ENCODE measurements at places on chromosomes 16 and 17.

DNA sequence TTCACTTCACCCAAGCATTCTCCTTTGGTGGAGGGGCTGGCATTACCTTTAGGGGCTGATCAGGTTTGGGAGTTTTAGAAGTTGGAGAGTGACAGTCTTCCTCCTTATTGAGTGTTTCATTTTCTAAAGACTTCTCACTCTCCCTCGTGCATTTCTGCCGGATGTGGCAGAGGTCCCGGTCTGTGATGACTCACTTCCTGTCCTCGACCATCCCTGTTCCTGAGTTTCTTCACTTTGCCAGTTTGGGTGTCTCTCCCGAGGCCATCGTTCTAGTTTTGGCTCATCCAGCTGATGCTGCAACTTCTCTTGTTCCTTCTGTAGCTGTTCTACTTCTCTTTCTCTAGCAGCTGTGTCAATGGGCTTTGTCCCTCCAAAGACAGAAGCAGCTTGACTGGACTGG, 104.3 kb downstream of the PHKB start:
- peak; percentile 98 for DNase-seq

DNA sequence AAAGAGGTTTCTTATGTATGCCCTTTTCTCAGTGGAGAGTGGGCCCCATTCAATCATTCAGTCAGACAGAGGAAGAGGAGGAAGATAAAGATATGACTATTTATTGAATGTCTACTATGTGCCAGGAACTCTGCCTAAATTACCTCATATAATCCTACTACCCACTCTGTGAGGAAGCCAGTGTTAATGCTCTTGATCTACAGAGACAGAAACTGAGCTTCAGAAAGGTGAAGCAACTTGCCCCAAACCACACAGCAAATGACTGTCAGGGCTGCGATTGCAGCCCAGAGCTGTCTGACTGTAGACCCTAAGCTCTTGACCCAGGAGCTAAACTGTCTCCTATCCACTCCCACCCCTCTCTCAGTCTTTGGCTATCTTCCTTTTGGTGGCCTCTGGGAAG, 8.4 kb downstream of the SRCIN1 start:
- peak; percentile 72 for DNase-seq

- no peak for DNase-seq
Measured at GRCh38 chr16:50519001-50519400, 29.2 kb upstream of the NKD1 start.

DNA sequence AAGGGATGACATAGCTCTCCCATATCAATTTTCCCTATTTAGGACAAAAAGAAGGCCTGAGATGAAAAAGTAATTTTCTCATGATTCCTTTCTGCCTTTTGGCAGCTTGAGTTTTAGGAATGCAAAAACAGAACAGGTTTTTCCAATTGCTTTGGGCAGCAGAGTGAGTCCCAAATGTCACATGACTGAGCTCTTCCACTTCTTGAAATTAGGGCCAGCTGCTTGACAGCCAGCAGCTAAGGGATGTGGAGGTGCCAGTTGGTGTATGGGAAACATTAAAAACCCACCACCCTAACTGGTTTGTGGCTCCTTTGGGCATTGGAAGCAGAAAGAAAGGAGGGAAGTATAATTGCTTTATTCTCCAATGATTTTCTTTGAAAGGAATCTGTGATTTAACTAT, 133.8 kb upstream of the FAM20A start:
- no peak for DNase-seq

DNA sequence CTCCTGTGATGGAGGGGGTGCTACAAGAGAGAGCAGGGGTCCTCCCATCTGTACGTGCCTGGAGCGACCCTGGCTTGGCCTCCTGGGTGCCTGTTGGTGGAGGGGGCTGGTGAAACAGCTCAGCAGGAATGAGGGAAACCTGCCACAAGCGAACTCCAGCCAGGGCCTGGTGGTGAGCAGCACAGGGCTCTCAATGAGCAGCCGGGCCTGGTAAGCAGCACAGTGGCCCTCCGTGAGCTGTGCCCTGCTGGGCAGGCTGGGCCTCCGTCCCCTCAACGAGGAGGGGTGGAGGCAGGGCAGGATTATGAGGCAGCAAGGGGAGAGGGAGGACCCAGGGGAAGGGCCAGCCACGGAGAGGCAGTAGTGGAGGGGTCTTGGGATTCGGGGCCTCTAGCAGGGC, 101.9 kb downstream of the SDK2 start:
- DNase-seq, result no peak

DNA sequence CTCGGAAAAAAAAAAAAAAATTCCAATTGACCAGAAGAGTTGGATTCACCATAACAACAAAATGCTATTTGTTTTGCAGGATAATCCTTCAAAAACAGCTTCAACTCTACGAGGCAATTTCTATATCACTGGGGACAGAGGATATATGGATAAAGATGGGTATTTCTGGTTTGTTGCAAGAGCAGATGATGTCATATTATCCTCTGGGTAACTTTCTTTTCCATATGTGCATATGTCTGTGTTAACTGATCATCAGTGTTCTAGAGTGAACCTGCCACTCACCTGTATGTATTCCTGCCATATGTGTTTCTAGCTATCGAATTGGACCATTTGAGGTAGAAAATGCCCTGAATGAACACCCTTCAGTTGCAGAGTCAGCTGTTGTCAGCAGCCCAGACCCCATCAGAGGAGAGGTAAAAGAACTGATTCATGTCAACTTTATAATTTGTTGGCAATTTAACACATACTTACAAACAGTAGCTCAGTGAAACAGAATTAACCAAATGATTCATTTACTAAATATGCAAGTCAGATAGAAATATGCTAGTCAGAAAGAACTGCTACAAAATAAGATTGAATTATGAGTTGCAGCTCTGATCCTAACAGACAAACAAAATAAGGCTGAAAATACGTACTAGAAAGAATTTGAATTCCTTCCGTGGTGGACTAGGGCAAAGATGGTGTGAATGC, 14.2 kb downstream of the ERI2 start:
- no peak for DNase-seq

GRCh38 chr16:35733971-35734702, 2274.7 kb downstream of the TP53TG3F start:
- no peak for DNase-seq

- no peak for DNase-seq
Measured at GRCh38 chr17:38324772-38325171, 19.0 kb downstream of the GPR179 start.

GRCh38 chr17:29331708-29332085, 37.7 kb upstream of the NUFIP2 start:
- DNase-seq, result no peak

GRCh38 chr17:76309461-76309860, 1.4 kb upstream of the QRICH2 start:
- no peak for DNase-seq

- DNase-seq, result no peak
Measured at GRCh38 chr16:24700549-24701392, 28.7 kb upstream of the TNRC6A start.

DNA sequence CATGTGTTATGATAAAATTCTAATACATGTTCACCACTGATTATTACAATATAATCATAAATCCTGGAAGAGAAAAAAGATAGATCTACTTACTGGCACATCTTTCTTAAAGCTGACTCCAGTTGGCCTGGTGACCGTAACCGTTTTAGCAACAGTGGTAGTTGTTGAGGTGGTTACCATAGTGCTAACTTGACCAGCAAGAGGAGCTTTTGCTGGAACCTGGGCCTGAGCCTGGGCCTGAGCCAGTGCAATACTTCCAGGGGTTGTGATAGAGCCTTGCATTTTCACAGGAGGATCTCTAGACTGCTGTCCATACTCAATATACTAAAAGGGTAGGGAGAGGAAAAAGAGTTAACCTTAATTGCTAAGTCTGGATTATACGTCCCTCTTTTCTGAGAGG, 36.2 kb downstream of the SETD6 start:
- no peak for DNase-seq

- peak; percentile 88 for DNase-seq
Measured at GRCh38 chr17:76252040-76252954, 12.0 kb upstream of the RNF157 start.

DNA sequence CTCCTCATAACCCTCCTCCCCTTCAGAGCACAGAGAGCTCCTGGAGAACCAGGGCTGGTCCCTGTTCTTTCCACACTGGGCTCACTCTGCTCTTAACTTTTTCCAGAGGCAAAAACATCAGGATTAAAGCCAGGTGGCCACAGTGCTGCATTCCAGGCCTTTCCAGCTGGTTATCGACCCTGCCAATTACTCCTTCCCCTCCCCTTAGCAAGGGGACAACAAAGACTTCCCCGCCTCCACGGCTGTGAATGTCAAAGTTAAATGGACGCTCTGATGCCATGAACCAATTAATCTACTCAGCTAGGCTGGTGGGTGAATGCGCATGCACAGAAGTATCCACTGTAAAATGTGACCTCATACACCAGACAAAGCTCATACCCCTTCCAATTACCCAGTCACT, 23.1 kb downstream of the ACLY start:
- DNase-seq, result no peak

DNA sequence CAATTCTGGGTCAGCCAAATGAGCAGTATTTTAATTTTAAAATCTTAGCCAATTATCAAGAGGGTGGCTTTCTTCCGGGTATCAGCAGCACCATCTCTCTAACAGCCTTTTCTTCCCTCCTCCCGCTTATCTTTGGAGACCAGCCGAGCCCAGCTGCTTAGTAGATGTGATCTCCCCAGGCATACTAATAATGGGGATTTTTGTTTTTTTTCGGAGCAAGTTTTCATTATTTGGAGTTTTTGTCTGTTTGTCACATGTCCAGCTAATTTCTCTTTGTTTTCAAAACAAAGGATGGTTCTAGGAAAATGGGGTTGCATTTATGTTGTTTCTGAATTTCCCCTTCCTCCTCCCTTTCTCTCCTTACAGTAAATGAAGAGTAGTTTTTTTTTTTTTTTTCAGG, 170.5 kb upstream of the MPHOSPH6 start:
- no peak for DNase-seq

DNA sequence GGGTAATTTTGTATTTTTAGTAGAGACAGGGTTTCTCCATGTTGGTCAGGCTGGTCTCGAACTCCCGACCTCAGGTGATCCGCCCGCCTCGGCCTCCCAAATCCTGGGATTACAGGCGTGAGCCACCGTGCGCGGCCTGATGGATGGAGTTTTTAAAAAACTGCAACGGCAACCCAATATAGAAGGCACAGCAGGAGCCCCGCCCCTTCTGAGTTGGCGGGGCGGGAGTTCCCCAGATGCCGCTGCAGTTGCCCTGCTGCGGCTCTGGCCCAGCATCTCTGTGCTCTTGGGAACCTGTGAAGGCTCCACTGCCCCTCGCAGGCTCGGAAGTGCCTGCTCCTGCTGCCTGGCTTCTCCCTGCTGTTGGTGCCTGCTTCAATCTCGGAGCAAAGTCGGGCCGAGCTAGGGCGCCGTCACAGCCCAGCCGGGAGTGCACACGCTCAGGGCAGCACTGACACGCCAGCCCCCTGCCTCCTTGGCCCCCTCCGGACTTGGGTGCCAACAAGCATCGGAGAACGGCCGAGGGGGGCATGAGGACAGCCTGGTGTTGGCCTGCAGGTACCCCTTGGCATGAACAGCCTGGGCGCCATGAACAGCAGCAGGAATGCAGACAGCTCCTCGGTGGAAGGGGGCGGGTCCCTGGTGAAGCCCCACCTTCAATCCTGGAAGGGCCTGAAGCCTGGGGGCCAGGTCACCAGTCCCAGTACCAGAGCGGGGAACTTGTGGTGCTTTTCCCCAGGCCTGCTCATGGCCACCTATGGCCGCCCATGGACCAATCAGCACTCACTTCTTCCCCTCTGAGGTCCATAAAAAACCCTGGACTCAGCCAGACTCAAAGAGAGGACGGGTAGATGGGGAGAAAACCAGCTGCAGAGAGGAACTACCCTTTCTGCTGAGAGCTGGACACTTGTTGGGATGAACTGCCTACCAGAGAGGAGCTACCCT, 2.3 kb upstream of the NT5M start:
- peak; percentile 33 for DNase-seq

DNA sequence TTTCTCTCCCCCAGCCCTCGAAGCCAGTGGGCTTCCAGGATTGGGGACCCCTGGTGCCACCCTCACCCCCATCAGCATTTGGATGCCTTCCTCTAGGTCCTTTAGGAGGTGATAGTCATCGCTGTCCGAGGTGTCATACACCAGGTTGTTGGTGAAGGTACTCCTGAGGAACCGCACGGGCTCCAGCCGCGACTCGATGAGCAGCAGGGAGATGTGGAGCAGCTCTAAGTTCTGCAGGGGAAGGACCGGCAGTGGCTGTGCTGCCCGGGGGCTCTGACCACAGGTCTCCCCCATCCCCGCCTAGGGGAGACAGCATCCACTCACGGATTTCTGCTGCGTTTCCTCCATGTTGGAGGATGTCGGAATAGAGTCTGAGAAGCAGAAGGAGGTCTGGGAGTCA, 962 bp downstream of the CSHL1 start:
- no peak for DNase-seq

DNA sequence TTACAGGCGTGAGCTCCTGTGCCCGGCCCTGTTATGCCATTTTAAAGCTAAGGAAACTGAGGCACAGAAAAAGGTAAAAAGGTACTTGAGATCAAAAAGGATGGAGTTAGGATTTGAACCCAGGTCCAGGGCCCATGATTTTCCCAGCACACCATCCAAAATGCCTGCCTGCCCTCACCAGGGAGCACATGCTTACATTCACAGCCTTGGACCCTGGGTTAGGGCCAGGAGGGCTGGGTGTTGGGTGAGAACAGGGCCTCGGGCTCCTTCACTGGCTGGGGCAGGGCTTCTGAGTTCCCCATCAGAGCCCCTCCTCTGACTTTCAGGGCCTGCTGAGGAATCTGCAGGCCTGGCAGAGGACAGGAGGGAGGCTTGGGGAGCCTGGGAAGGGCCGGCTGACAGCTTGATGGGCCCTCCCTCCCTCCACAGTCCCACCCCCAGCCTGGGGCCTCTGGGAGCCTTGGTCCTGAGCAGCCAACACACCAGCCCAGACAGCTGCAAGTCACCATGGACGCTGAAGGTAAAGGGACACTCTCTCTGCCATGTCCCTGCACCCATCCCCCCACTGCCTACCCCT, at the start of gene QPRT:
Gene QPRT (plus strand): TSS at position 490 of the 577 bp plus-strand sequence. CDS start 18 bp downstream, at position 508.
- no peak for DNase-seq

DNA sequence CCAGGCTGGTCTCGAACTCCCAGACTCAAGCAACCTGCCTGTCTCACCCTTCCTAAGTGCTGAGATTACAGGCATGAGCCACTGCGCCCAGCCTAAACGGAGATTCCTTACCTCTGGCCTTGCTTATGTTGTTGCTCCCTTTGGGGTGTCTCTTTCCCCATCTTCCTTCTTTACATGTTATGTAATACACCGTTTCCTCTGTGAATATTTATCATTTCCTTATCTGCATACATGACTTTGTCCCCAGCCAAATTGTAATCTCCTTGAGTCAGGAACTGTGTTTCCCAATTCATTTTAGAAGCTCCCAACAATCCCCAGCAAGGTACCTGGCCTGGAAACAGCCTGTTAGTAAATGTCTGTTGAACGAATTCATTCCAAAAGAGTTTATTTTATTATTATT, 15.7 kb downstream of the COPZ2 start:
- DNase-seq, result peak; percentile 23

- DNase-seq, result no peak
Measured at GRCh38 chr16:53147500-53148065, 92.8 kb downstream of the CHD9 start.

- DNase-seq, result no peak
Measured at GRCh38 chr16:12091569-12092543, 115.3 kb downstream of the SNX29 start.

- DNase-seq, result no peak
Measured at GRCh38 chr17:13704333-13704732, 102.6 kb upstream of the HS3ST3A1 start.

GRCh38 chr17:17785407-17785806, 51.4 kb downstream of the SREBF1 start:
- no peak for DNase-seq

Data from MV-4-11 (cell line).